Glutamatergic neuron (in vitro differentiated cells): ENCODE measurements at places on chromosomes 16 and 17. TPM values are rescaled to one million over a fixed set of nuclear protein-coding genes. Genes with fewer than 3 reads are reported as not detected.

GRCh38 chr17:75478508-75478907 lies 22.1 kb downstream of the TMEM94 start:
- no peak for DNase-seq

DNA sequence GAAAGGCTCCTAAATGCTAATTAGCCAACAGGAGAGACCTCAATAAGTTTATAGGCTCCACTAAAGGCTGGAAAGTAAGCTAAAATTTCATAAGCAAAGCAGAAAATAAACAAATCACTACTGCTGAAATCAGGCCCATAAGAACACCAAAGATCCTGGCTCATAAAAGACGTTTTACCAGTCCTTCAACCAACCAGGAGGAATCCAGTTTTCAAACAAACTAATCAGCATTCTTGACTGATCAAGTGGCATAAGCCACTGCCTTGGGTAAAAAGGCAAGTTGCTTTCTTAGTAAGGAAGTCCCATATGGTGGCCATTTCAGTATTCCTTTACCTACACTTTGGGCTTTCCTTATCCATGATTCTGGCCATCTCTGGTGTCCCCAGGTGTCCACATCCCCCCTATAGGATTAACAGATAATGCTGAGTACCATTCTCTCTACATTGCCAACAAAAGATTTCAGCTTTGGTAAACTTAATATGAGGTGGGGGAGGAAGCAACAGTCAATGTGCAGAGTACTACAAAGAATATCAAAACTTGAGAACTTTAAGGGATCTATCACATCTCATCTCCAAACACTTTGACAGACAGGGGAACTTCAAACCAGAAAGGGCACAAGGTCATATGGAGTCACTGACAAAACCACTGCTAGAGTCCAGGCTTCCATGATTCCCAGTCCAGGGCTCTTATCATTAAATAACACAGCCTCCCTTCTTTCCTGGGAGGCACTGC lies 1.3 kb downstream of the TOM1L2 start:
- DNase-seq: no peak

DNA sequence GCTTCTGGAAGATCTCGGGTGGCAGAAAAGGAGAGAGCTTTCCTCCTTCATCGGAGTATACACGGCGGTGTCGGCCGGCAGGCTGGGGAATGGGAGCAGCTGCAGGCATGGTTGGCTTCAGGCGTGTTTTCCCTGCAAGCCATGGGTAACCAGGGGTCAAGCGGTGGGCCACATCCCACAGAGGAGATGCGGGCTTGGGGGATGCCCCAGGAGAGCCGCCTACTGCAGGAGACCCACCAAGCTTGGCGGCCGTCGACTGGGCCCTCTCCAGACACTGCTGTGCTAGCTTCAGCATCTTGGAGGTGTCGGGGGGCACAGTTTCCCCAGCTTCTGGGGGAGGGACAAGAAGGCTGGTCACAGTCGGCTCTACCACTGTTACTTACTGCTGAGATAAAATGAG lies 4.2 kb downstream of the VPS9D1 start:
- no peak for DNase-seq

- no peak for DNase-seq
Observed at GRCh38 chr16:8673611-8674412, 605 bp upstream of the ABAT start.

DNA sequence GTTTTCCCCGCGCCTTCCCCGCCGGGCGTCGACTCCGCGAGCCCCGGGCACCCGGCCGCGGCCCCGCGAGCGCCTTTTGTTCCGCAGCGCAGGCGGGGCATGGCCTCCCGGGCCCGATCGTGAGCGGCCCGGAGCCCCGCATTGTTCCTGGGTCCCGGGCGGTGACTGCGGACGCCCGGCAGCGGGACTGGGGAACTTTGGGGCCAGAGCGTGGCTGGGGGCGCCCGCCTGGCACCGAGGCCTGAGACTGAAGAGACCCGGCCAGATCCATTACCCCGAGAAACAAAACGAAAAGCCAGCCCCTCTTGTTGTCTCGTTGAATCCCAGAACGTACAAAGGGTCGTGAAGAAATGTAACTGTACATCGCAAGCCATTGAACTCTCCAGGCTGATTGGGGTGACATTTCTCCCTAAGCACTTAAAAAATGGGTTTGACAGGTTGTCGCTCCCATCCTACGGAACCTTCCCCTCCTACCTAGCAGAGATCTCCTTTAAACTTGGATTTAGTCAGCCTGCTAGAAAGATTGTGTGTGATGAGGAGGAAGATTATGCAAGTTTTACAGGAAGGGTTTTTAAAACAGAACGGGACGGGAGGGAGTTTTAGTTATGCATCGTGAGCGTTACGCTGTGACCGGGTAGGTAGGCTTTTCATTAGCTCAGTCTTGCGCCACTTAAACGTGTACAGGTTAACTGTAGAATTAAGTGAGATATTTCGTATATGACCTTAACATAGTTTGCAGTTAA lies 825 bp downstream of the METTL9 start:
- peak; percentile 50 for DNase-seq

GRCh38 chr17:45794840-45795239 lies 10.7 kb downstream of the CRHR1 start:
- DNase-seq: no peak

DNA sequence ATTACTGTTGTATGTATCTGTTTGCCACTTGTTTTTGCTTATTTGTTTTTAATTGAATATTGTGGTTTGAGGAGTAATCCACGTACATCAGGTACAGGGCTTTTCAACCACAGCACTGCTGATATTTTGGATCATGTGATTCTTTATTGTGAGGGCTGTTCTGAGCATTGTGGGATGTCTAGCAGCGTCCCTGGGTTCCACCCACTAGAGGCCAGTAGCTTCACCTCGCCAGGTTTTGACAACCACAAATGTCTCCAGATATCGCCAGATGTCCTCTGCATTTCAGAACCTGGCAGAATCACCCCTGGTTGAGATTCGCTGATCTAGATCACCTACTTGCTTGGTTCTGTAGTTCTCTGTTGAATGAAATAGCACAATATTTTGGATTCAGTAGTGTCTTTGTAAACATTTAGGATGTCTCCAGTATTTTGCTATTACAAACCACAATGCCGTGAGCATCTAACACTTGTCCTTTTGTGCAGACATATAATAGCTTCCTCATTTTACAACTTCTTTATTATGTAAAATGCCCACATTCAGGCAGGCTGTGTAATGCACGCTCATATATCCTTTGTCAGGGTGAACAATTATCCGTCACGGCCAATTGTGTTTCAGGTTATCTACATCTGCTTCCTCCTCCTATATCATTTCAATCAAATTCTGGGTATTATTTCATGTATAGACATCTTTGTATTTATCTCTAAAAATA lies 380.3 kb downstream of the SNX29 start:
- DNase-seq: no peak

- DNase-seq: no peak
Observed at GRCh38 chr17:49299996-49300395, 62.1 kb downstream of the ZNF652 start.

DNA sequence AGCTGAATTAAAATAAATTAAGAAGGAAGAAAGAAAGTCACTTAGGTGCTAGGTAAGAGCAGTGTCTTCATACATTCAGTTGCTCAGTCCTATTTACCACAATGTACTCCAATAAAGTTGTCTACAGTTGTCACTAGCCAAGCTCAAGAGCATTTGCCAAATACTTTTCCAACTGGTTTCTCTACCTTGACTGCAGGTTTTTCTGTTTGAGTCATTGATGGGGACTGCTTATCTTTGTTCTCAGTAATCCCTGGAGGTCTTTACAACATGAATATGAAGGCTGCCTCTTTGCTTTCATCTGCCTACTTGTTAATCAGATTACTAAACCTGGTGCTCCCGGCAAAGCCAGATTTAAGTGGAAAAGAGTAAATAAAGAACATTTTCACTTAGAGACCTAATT lies 64.6 kb upstream of the CLEC18B start:
- no peak for DNase-seq

KRT17 gene
- total RNA-seq: not detected

KRT33B gene
- 0.61 TPM for total RNA-seq

GOSR2 gene
- total RNA-seq: 62.4 TPM
